Upper lobe of left lung (tissue), 6 donors: ENCODE measurements at places on chromosomes 3 and 15. TPM values are rescaled to one million over a fixed set of nuclear protein-coding genes. Genes with fewer than 3 reads are reported as not detected.

GP9 gene
- total RNA-seq: 12.0 TPM

- no peaks in the 10 kb centered on the region for H3K27me3 ChIP-seq
- no peak overlapping the region for H3K4me3 ChIP-seq
- no peak overlapping the region for H3K27ac ChIP-seq
- no peaks in the 10 kb centered on the region for H3K4me1 ChIP-seq
- peaks cover 3% of the 10 kb centered on the region for H3K36me3 ChIP-seq
Observed at GRCh38 chr3:196344663-196345062, 6.5 kb upstream of the TM4SF19 start.

GRCh38 chr3:185825639-185826481 is 1.0 kb upstream of the IGF2BP2 start:
- H3K4me1 ChIP-seq: peaks cover 35% of the 10 kb centered on the region
- DNase-seq: peak; percentile 59
- H3K36me3 ChIP-seq: no peaks in the 10 kb centered on the region
- H3K27ac ChIP-seq: peak overlapping the region; percentile 86
- H3K4me3 ChIP-seq: peak overlapping the region; percentile 87
- H3K27me3 ChIP-seq: no peaks in the 10 kb centered on the region

ACTRT3 gene
- 6.3 TPM for total RNA-seq

DNA sequence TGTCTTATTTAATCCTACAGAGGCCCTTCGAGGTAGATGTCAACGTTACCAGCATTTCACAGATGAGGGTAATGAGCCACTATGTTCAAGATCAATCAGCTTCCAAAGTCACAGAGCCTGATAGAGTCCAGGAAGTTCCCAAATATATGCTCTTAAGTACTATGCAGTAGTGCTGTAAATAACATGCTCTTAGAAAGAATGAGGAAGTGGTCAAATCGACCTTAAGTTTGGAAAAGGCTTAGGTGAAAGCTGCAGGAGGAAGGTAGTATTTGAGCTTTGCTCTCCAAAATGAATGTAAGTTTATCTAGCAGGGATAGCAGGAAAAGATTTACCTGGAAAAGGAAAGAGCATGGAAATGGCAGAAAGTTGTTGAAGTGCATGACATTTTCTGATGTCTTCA is 234.0 kb downstream of the RBMS3 start:
- no peaks in the 10 kb centered on the region for H3K27me3 ChIP-seq
- H3K36me3 ChIP-seq: no peaks in the 10 kb centered on the region
- H3K27ac ChIP-seq: no peak overlapping the region
- peaks cover 44% of the 10 kb centered on the region for H3K4me1 ChIP-seq
- no peak for DNase-seq
- no peak overlapping the region for H3K4me3 ChIP-seq

DNA sequence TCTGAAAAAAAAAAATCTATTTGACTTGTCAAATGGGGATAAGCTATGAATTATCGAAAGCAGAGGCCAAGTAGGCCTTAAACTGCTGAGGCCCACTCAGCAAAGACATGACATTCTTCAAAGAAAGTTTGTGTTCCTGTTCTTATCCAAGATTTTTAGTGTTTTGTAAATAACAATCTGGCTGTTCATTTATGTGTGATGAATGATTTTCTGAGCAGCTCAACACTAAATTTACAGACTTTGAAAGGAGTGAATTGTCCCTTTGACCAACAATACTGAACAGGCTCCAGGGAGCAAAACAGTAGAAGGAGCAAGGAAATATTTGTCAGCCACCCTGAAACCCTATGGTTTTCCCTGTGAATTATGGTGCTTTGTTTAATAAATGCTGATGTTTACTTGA is 512.6 kb upstream of the NAALADL2 start:
- H3K4me1 ChIP-seq: no peaks in the 10 kb centered on the region
- no peaks in the 10 kb centered on the region for H3K36me3 ChIP-seq
- DNase-seq: no peak
- H3K27ac ChIP-seq: no peak overlapping the region
- H3K27me3 ChIP-seq: no peaks in the 10 kb centered on the region
- no peak overlapping the region for H3K4me3 ChIP-seq

- no peaks in the 10 kb centered on the region for H3K4me1 ChIP-seq
- H3K36me3 ChIP-seq: no peaks in the 10 kb centered on the region
- H3K27ac ChIP-seq: no peak overlapping the region
Observed at GRCh38 chr3:178195824-178196223, 340.4 kb upstream of the KCNMB2 start.

DNA sequence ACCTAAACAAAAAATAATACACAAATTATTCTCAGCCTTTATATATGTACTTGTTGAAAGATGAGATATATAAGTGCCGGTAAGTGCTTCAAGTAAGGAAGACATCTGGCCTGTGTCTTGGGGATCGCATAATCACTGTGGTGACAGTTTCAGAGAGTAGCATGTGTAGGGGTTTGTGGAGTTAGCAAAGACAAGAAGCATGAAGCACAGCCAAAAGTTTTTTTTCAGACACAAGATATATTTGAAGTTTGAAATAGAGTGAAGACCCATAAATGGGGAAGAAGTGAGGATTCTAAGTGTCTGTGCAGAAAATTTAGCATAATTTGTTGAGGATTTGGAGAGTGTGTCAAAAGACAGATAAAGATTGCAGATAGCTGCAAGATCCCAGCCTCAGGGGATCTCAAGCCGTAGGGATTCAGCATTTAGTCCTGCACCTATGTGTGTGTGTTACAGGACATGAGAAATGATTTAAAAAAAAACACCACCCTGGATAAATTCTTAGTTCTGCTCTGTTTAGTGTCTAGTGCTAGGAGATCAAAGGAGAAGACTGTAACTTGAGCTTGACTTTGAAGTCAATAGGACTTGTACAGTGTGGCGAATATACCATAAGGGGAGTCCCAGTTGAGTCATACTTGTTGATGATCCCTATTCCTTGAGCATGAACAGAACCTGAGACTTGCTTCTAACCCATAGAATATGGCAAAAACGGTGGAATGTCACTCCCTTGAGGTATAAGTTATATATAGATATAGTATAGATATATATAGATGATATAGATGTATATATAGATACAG is 123.9 kb upstream of the GRM7 start:
- H3K4me3 ChIP-seq: no peak overlapping the region
- no peaks in the 10 kb centered on the region for H3K4me1 ChIP-seq
- H3K27ac ChIP-seq: no peak overlapping the region
- DNase-seq: no peak

DNA sequence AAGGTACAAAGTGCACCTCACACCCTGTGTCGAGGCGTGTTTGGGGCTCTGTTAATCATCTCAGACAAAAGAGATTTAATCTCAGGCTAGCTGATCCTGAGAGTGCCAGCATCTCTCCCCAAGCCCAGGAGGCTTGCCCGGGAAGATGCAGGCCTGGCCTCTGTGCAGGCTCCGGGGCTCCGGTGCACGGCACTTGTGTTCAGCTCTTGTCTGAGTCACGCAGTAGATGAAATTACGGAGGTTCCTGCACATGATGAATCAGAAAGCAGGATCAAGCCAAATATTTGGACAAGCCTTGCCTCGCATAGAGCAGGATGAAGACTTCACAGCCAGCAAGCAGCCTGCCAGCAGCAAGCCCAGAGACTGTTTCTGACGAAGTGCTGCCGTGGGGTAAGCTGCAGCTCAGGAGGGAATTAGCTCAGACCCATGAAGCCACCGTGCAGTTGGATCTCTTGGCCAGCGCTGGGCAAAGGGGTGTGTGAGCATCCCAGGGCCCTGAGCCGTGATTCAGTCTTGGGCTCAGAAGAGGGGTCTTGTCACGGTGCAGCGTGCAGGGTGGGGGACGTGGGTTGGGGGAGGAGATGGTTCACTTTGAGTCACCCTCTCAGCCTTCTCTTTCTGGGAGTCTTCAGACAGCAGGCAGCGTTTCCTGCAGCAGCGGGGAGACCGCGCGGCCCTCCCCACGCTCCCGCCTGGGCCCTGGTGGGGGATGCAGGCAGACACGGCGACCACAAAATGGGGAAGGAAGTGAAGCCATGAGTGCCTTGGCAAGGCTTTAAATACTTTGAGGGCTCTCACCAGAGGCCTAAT is 89.2 kb upstream of the MEF2A start:
- H3K4me3 ChIP-seq: no peak overlapping the region
- H3K36me3 ChIP-seq: no peaks in the 10 kb centered on the region
- H3K4me1 ChIP-seq: peaks cover 31% of the 10 kb centered on the region
- H3K27me3 ChIP-seq: no peaks in the 10 kb centered on the region
- DNase-seq: peak; percentile 53

RNU5B-1 gene
- total RNA-seq: 22.5 TPM

TM4SF18 gene
- 16.6 TPM for total RNA-seq

GRCh38 chr15:64864068-64864467 is 22.4 kb downstream of the PLEKHO2 start:
- H3K36me3 ChIP-seq: peaks cover 31% of the 10 kb centered on the region
- no peaks in the 10 kb centered on the region for H3K27me3 ChIP-seq
- DNase-seq: no peak

- no peaks in the 10 kb centered on the region for H3K36me3 ChIP-seq
- peak; percentile 3 for DNase-seq
- no peaks in the 10 kb centered on the region for H3K27me3 ChIP-seq
- H3K27ac ChIP-seq: no peak overlapping the region
Observed at GRCh38 chr15:80579611-80580010, 115.5 kb upstream of the ABHD17C start.

GRCh38 chr3:33317963-33318709 is 40.9 kb downstream of the FBXL2 start:
- DNase-seq: no peak
- H3K27ac ChIP-seq: no peak overlapping the region
- peaks cover 8% of the 10 kb centered on the region for H3K4me1 ChIP-seq

- no peak overlapping the region for H3K4me3 ChIP-seq
- no peak for DNase-seq
- no peak overlapping the region for H3K27ac ChIP-seq
- no peaks in the 10 kb centered on the region for H3K4me1 ChIP-seq
Observed at GRCh38 chr3:187856555-187856954, 111.3 kb upstream of the BCL6 start.

SV2B gene
- total RNA-seq: not detected

DNA sequence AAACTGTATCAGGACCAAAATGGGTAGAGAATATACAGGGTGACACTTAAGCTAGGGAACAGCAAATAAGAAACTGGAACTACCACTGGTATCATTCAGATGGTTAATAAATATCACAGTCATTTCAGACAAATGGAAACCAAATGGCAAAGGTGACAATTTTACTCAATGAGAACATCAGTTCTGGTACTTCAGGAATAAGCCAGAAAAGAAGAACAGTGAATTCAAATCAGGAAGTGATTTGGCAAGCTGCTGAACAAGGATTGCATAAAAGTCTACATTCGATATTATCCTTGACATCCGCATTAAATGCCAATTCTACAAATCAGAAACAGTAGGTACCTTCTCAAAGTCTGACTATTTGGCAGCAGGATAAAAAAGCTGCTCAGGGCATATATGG is 23.5 kb upstream of the STIMATE start:
- H3K27ac ChIP-seq: no peak overlapping the region
- no peak for DNase-seq
- no peaks in the 10 kb centered on the region for H3K36me3 ChIP-seq

- no peak for DNase-seq
- H3K27ac ChIP-seq: no peak overlapping the region
- H3K4me1 ChIP-seq: no peaks in the 10 kb centered on the region
- H3K4me3 ChIP-seq: no peak overlapping the region
Observed at GRCh38 chr15:71182522-71182921, 67.3 kb downstream of the THSD4 start.

GRCh38 chr3:102113421-102114041 is 264.2 kb downstream of the NFKBIZ start:
- H3K4me3 ChIP-seq: no peak overlapping the region
- no peaks in the 10 kb centered on the region for H3K4me1 ChIP-seq
- no peaks in the 10 kb centered on the region for H3K36me3 ChIP-seq
- H3K27me3 ChIP-seq: no peaks in the 10 kb centered on the region
- no peak overlapping the region for H3K27ac ChIP-seq

RETNLB gene
- not detected for total RNA-seq

GRCh38 chr3:25899352-25900101 is 109.6 kb downstream of the OXSM start:
- H3K4me1 ChIP-seq: no peaks in the 10 kb centered on the region
- no peak overlapping the region for H3K4me3 ChIP-seq
- DNase-seq: no peak

- no peak overlapping the region for H3K4me3 ChIP-seq
- DNase-seq: no peak
- no peaks in the 10 kb centered on the region for H3K27me3 ChIP-seq
- no peak overlapping the region for H3K27ac ChIP-seq
- peaks cover 5% of the 10 kb centered on the region for H3K36me3 ChIP-seq
- no peaks in the 10 kb centered on the region for H3K4me1 ChIP-seq
Observed at GRCh38 chr3:182954553-182955235, 25.6 kb downstream of the DCUN1D1 start.

DNA sequence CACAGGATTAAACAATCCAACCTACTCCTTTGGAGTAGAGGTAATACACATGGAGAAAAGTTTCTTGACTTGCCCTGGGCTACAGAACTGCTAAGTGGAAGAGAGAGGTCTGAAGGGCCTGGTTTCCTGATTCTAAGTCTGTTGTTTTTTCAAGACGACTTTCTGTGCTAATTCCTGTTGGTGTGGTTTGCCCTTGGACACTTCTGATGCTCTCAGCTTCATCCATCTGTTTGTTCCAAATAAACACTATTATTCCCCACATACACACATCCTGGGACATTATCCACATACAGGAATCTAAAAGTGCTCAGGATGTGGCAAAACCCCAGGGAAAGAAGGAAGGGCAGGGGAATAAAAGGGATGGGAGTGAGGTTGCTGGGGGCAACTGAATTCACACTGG is 393.5 kb upstream of the TBL1XR1 start:
- no peak overlapping the region for H3K4me3 ChIP-seq
- H3K27ac ChIP-seq: peak overlapping the region; percentile 52

GRCh38 chr3:195559723-195560409 is 16.7 kb upstream of the PPP1R2 start:
- H3K27ac ChIP-seq: no peak overlapping the region
- H3K4me1 ChIP-seq: no peaks in the 10 kb centered on the region
- H3K4me3 ChIP-seq: no peak overlapping the region
- no peaks in the 10 kb centered on the region for H3K27me3 ChIP-seq
